ENCODE measurements at places on chromosomes 7 and 10.

DNA sequence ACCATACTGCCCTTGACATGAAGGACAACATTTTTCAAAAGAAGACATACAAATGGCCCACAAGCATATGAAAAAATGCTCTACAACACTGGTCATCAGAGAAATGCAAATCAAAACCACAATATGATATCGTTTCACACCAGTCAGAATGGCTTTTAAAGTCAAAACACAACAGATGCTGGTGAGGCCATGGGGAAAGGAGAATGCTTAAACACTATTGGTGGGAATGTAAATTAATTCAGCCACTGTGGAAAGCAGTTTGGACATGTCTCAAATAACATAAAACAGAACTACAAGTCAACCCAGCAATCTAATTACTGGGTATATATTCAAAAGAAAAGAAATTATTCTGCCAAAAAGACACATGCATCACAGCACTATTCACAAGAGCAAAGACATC, 4.2 kb upstream of the NT5C3A start:
- no peak for DNase-seq

GRCh38 chr10:73139251-73139650, 28.6 kb downstream of the ECD start:
- DNase-seq: no peak

DNA sequence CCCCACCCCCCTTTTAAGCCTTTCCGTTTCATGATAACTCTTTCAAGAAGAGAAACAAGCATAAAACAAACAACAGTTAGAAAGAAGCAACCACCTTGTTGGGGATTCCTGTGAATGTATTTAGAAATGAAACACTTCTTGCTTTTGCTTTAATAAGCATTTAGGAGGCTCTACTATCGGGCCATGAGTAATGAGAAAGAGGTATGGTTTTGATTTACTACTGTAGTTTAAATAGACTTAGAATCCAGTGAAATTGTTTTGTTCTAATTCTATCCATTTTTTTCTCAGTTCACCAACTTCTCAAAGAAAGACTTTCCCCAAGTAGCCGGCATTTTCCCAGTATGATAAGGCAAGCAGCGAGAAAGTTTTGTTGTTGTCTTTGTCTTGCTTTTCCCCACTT, 168.7 kb upstream of the HABP2 start:
- no peak for DNase-seq

GRCh38 chr10:26863351-26864076, 2.8 kb upstream of the ABI1 start:
- no peak for DNase-seq

- no peak for DNase-seq
Observed at GRCh38 chr10:21522631-21523406, 2.7 kb downstream of the SKIDA1 start.

GRCh38 chr10:112851588-112852211, 98.3 kb upstream of the TCF7L2 start:
- DNase-seq: no peak

DNA sequence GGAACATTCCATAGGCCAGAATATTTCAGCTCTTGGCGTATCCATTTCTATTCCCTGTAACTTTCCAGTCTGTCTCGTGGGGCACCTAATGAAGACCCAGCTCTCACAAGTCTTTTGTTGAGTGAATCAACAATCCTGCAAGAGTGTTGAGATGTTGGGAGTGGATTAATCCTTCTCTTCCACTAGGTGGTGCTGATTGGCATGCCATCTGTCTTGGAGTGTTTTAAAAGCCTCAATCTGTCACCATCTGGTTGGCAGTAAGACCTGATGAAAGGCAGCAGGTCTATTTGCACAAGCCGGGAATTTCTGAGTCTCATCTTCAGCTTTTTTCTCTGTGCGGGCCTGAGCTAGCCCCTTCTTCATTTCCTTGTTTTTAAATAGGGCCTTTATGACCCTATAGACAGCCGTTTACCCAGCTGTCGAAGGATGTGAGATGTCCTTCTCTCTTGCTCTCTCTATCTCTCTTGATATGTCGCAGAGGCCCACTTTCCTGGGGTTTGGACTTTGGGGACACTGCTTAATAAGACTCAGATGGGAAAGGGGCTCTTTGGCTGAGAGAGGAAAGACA, 180.5 kb downstream of the ZNF365 start:
- no peak for DNase-seq

DNA sequence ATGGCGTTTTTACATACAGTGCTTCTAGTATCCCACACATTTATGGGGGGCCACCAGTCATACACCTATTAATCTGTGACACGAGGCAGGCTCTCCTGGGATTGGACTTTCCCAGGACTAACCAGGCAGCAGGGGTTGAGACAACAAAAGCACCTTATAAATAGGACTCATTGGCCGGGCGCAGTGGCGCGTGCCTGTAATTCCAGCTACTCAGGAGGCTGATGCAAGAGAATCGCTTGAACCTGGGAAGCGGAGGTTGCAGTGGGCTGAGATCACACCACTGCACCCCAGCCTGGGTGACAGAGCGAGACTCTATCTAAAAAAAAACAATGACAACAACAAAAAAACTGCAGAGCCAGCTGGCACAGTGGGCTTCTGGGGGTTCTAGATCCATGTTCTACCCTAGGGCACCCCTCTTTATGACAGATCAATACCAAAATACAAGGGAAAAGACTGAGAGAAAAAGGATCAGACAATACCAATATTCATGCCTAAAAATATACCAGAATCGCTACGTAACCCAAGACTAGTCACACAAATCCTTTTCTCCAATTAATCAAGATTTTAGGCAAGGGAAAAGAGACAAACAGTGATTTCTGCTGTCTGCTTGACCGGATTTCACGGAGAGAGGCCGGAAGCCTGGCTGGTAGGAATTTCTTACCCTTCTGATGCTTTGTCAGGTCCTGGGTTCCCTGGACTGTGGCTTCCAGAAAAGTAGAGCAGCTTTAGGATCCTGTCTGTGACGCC, 98.4 kb upstream of the CCNY start:
- DNase-seq: no peak

- no peak for DNase-seq
Observed at GRCh38 chr10:13769946-13770345, 183.2 kb downstream of the PRPF18 start.

- no peak for DNase-seq
Observed at GRCh38 chr7:68063171-68063570, 1066.5 kb downstream of the TYW1 start.

DNA sequence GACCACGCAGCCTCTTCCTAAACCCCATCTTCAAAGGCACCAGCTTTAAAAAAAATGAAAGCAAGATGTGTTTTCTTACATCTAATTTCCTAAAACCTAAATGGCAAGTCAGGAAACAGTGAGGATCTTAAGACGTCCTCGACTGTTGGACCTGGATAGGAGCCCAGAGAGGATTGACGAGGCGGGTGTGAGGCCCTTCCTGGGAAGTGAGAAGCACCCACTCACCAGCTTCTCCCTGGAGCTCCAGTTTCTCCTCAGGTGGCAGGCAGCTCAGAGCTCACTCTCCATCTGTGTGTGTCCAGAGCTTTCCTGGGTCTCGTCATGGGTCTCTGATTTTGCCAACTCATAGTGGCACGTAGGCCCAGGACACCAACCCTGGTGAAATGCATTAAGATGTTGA, 614.0 kb upstream of the AUTS2 start:
- DNase-seq: no peak

- no peak for DNase-seq
Observed at GRCh38 chr7:19107356-19108146, 9.9 kb downstream of the TWIST1 start.

- DNase-seq: no peak
Observed at GRCh38 chr10:21290499-21291160, 234.9 kb downstream of the SKIDA1 start.

DNA sequence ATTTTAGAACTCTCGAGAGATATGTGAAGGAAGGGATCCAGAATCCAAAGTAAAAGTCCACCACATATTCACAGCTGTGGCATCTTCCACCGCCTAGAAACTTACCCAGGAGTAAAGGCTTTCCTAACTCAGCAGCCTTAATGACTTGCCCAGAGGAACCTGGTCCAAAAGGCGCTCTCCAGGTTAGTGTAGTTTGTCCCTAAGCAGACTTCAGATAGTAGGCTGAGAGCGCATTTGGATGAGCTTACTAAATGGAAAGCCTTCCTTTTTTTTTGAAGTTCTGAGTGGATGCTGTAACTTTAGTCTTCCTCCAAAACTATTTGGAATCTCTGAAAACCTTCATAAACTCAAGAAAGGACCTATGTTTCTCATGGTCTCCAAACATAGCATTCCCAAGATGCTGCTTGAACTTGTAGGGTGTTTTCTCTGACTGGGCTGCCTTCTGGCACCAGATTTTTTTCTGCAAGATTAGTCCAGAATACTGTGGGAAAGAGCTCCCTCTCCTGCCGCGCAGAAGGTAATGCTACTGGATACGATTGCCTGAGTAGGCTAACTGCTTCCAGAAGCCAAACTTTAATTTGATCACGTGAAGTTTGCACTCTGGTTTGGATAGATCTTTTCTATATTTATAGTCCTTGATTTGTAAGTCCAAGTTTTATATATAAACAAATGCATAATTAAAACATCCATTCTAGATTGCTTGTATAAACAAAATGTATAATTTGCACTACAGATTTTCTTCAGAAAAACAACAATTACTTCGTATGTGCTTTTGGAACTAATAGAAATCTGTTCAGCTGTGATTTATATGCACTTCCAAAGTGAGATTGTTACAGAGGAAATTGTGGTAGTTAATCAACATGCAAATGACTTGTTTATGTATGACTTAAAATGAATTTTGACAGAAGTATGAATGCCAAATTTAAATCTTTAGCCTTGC, 19.6 kb upstream of the GPR37 start:
- peak; percentile 45 for DNase-seq

GRCh38 chr7:122885583-122886356, 490 bp downstream of the CADPS2 start:
- DNase-seq: no peak

DNA sequence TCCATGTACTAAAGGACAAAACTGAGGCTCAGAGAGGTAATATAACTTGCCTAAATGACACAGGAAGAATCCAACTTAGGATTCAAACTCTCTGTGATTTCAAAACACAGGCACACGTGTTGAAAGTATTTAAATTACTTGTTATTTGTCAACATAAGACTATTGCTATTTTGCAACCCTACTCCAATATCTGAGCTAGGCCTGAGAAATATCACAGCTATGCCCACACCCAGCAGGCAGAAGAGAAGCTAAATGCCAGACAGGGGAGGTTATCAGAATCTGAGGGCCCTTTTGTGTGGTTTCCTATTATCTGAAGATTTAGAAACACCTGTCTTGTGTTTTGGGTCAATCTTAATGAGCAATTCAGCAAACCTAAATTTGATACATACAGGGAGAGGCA, 204.3 kb downstream of the ANK3 start:
- no peak for DNase-seq

DNA sequence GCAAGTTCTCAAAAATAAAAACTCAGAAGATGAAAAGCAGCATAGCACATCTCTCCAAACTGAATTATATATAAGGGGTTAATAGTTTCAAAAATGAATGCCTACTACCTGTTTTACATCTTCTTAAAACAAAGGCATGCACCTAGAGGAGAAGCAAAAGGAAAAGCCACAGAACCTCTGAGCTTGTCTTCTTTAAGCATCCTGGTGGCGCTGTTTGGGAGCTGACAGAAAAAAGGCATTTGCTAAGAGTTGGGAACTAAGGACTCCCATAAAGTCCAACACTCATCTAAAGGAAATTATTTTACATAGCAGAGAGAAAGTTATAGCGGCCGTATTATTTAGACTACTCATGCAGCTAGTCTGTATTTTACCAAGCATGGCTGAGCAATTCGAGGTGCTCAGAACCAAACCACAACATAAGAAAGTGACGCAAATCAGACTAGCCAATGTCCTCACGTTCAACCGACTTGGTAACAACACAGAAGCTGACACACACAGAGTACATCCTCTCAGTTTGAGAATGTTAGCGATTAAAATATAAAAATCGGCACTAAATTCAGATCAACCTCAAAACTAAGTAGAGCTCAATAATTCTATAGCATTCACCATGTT, 38.8 kb downstream of the PTN start:
- no peak for DNase-seq

DNA sequence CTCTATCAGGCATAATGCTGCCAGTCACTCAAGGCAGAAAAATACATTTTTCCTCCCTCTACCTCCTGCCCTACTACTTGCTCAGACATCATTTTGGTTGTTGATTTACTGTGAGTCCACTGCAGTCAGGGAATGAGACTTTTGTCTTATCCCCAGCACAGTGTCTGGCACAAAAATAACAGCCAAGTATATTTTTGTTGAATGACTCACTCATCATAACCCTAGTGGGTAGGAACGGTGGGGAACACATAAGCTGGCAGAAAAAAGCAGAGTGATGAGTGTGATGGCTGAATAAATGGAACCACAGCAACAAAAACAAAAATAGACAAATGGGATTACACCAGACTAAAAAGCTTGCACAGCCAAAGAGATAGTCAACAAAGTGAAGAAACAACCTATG, 65.8 kb upstream of the LAMB4 start:
- no peak for DNase-seq

GRCh38 chr7:99844328-99844727, 16.5 kb downstream of the CYP3A43 start:
- DNase-seq: no peak

GRCh38 chr7:20407585-20408466, 77.1 kb downstream of the ITGB8 start:
- no peak for DNase-seq

DNA sequence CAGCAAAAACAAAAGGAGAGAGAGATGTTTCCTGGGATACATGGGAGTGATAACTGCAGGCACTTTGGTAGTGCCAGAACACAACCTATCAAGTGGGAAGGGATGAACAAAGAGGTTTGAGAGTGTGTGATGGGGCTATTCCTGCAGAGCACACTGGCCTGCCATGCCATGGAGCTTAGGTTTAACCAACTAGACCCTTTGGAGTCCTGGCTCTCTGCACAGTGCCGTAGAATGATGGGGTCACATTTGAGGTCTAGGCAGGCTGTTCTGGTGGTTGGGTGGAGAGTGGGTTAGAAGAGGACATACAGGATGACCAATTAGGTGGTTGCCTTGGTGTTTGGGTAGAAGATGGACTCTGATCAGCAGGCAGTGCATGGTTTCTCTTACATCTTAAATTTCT, 101.9 kb upstream of the HABP2 start:
- no peak for DNase-seq

- no peak for DNase-seq
Observed at GRCh38 chr7:29469281-29469680, 94.4 kb upstream of the PRR15 start.

DNA sequence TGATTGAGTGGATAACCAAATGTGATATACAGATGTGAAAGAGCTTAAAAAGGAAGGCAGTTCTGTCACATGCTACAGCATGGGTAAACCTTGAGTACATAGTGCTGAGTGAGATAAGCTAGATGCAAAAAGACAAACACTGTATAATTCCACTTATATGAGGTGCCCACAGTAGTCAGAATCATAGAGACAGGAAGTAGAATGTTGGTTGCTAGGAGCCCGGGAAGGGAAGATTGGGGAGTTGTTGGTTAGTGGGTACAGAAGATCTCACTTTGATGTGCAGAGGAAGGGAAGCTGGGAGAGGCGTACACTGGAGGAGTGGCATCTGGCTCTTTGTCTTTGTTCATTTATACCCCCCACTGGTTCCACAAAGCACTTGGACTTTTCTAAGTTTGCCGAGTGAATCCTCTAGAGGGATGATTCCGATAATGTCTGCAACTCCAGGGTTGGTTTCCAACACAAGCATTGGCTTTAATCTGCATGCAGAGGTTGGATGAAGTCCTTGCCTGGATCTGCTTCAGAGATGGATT, 39.5 kb downstream of the TSPAN14 start:
- no peak for DNase-seq

- DNase-seq: no peak
Observed at GRCh38 chr7:129896568-129897382, 56.0 kb downstream of the UBE2H start.
